Effector memory CD8-positive, alpha-beta T cell (primary cell): ENCODE measurements at places on chromosomes 11 and 22.

GRCh38 chr11:72844356-72844755 is 30.1 kb downstream of the ATG16L2 start:
- DNase-seq: no peak

- no peak for DNase-seq
Measured at GRCh38 chr11:20042811-20043341, 117.4 kb downstream of the DBX1 start.

- no peak for DNase-seq
Measured at GRCh38 chr22:27748751-27749191, 52.8 kb downstream of the MN1 start.

- DNase-seq: no peak
Measured at GRCh38 chr22:50146439-50147238, 23.9 kb upstream of the PANX2 start.

DNA sequence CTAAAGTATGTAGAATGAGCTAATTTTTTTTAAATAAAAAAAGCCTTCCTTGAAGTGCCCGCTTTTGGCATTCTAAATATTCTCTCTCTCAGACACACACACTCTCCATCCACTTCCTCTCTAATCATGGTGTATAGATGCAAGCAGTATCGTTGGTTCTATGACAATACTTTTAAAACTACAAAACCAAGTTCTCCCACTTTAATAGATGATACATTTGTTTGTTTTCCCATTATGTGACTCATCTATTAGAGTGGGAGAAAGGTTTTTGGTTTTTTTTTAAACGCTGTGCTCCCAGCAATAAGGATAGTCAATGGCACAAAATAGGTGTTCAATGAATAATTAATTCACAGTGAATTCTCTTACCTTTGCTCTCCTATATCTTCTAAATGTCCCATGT is 44.6 kb downstream of the FZD4 start:
- DNase-seq: no peak

GRCh38 chr22:49334449-49334789 is 493.3 kb downstream of the BRD1 start:
- DNase-seq: no peak

- no peak for DNase-seq
Measured at GRCh38 chr11:134515081-134515960, 103.3 kb upstream of the B3GAT1 start.

- no peak for DNase-seq
Measured at GRCh38 chr11:5210376-5210885, 9.9 kb upstream of the OR51V1 start.

DNA sequence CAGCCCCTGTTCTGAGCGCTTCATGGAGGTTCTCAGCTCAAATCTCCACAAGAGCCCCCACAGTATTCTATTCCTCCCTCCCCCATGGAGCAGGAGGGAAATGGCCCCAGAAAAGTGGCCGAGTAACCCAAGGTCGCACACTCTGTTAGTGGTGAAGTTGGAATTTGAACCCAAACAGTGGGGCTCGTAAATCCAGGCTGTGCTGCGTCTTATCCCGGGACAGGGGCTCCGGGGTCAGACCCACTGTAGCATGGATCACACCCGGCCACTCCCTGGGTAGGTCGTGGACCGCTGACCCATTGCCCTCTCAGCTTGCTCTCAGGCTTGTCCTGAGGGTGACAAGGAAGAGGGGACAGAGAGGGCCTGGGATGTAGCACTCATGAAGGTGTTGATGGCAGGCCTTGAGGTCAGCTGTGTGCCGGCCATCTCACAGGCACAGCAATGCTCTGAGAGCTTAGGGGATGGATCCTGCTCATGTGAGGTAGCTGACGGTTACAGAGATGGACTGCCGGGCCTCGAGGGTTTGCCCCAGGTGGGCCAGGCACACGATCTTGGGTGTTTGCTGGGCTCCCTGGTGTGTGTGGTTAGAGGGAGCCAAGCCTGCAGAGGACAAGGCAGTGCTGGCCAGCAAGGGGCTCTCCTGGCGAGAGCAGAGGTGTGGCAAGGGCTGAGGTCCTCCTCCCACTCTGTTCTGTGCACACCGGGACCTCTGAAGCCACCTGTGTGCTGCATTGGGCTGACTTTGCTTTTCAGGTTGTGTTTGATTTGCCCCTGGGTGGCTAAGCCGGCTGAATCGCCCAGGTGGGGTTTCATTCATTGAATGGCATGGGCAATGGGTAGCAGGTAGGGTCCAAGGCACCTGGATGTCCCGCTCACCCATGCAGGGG is 2.3 kb upstream of the FGF19 start:
- DNase-seq: no peak

GRCh38 chr11:104033134-104033533 is 3.3 kb upstream of the DDI1 start:
- no peak for DNase-seq

GRCh38 chr22:31893460-31893859 is 50.9 kb upstream of the YWHAH start:
- DNase-seq: no peak

DNA sequence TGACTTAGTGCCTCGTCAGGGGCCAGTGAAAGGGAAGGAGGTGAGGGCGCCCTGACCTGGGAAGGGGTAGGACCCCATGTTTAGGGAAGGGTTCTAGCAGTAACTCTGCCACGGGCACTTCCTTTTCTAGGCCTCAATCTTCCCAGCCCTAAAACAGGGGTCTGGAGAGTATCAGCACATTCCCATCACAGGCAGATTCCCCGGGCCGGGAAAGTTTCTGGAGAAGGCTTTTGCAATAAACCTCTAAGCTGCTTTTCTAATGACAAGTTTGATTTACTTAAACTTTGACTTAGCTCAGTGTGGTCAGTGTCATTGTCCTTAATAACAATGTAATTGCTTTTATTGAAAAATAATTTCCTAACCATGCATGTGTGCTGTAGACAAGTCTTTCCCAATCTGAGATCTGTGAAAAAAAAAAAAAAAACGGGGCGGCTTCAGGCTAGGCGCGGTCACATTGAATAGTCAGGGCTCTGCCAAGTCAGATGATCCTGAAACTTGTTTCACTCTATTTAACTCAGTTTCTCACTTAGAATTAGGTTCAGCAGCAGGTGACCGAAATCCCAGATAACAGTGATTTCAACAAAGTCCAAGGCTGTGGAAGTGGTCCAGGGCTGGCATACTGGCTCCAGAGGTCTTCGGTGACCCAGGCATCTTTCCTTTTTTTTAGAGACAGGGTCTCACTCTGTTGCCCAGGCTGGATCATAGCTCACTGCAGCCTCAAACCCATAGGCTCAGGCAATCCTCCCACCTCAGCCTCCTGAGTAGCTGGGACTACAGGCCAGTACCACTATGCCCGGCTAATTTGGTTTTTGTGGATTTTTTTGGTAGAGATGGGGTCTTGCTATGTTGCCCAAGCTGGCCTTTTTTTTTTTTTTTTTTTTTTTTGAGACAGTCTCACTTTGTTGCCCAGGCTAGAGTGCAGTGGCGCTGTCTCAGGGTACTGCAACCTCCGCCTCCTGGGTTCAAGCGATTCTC is 19.5 kb upstream of the TAB1 start:
- no peak for DNase-seq

DNA sequence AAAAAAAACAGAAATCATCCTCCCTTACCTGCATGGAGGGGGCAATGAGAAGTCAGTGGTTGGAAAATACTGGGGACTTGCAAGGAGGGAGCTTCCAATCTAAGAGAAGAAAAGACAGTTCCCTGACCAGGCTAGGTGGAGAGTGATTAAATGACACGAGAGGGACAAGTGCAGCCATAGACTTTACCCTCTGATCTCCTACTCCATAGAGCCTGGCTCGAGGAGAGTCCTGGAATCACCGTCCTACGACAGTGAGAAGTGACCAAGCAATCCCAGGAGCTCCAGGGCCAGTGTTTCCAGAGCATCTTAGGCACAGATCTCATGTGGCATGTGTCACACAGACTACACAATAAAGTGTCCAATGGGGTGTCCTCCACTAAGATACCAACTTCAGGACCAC is 25.7 kb downstream of the MYH9 start:
- no peak for DNase-seq

DNA sequence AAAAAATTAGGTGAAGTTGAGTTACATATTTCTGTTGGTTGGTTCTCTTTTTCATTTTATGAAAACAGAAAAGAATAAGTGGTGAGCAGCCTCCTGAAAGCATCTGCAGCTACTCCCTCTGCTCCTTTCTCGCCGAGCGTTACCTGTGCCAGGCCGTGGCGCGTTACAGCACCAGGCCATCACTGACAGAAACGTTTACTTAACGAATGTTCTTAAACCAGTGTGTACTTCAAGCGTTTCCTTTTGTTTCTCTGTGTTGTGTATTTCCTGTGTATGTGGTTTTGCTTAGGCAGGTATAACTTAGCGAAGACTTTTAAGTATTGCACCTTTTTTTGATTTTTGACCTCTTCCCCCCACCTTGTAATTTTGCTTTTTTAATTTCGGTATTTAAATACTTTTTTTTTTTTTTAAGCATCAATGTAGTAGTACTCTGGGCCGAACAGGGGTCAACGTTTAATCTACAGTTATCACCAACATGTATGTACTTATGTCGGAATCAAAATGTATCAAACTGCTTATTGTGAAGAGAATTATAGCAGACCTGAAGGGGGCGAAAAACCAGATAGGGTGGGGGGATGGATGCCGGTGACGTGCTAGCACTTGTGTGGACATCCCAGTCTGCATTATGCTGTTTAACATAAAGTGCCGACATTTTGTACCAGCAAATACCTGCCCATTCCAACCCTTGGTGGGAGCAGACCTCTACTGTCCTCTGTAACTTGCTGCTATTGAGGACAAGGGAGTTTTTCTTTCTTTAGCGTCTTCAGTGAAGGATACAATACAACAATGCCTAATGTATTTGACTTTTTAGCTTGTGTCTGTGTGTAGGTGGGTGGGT is 21.6 kb upstream of the ADSL start:
- DNase-seq: peak; percentile 26

- DNase-seq: no peak
Measured at GRCh38 chr22:38729946-38730345, 24.2 kb downstream of the GTPBP1 start.

DNA sequence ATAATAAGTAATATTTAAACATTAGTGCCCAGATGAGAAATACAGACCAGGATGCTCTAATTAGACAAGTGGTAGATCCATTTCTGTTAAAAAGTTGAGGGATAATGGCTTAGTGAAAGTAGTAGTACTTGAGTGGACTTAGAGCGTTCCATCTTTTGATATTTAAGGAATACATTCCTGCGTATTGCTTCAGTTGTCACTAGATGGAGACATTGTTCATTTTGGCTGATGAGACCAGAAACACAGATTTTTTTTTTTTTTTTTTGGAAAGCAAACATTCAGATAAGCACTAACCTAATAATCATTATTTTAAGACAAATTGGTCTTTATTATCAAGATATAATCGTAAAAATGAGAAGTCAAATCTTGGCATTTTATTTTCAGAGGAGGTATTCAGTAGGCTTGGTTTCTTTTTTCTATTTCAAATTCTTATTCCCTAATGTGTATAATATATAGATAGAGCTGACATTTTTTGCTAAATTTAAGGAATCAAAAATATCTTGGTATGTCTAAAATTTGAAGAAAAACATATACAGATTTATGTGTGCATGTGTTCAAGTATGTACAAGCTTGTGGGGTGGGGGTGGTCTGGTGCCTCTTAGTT is 92.9 kb downstream of the DYNC2H1 start:
- no peak for DNase-seq

DNA sequence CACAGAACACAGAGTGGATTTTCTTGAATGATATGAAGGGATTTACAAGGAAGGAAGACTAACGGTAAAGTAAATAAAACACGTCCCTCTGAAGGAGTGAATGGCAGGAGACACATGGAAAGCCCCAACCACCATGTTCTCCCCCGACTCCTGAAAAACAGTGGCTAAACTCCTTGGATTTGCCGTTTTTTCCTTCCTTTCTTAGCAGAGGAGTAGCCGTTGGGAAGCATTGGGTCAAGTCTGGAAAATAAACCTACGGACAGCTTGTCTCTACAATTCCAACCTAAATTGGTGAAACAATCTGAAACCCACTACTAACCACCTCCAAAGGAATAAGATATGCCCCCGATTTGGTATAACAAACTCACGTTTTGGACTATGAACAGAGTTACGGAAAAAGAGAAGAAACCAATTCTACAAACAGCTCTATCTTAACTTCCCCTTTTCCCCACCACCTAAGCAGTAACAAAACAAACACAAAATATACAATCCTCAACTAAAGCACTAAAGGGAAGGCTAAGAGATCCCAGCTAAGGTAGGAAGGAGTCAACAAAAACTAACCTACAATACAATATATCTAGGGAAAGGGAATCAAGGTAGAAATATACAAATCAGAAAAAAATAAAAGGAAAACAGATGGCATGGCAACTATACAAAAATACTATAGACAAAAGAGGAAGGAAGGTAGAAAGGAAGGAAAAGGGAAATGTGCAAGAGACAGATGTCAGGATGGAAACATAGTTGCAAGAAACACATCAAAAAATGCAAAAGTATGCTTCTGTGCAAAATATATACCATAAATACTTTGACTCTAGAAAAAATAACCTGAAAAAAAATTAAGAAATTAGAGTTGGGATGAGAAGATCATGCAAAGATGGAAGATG is 43.8 kb upstream of the LYVE1 start:
- DNase-seq: no peak

DNA sequence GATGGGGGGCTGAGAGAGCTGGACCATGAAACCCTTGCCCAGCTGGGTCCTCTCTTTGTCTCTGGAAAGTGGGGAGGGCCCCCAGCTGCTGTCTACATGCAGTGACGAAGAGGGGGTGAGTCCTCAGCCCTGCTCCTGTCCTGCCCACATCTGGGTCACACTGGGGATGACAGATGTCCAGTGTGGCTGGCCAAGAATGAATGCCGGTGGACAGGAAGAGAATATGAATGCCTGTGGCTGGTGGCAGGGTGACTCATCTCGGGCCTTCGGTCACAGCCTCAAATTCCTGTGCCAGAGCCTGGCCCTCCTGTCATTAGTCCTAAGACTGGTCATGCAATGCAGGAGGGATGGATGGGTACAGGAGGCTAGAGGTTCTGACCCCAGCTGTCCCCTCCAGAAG is 2.2 kb upstream of the PNPLA3 start:
- no peak for DNase-seq

GRCh38 chr22:50293441-50294318 is 13.8 kb downstream of the PLXNB2 start:
- no peak for DNase-seq

DNA sequence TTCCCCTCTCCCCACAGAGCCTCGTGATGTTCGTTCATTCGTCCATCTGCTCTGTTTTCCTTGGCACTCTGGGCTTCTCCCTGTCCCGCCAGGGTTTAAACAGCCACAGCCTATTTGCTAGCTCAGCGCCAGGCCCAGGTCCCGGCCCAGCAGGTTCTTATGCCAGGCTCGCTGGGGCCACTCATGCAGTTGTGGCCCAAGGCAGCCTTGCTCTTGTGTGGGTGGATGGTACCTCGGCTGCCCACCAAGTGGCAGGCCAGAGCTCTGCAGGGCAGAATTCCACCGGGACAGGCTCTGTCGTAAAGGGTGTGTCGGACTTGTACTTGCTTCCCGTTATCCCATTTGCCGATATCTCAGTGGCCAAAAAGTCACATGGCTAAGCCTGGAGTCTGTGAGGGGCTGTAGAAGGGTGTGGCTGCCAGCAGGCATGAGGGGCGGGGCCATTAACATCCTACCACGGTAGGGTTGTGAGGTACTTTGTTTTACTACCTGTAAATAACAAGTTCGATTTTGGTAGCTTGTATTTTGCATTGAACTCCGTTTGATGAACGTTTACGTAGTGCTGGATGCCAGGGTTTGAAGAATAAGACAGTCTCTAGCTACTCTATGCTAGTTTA is 7.9 kb downstream of the FAM118A start:
- no peak for DNase-seq
